ENCODE measurements at places on chromosomes 2 and 18. TPM values are rescaled to one million over a fixed set of nuclear protein-coding genes. Genes with fewer than 3 reads are reported as not detected.

The ZNF804A gene
- 0.09 TPM for total RNA-seq

The RALB gene
- total RNA-seq: 15.5 TPM

DNA sequence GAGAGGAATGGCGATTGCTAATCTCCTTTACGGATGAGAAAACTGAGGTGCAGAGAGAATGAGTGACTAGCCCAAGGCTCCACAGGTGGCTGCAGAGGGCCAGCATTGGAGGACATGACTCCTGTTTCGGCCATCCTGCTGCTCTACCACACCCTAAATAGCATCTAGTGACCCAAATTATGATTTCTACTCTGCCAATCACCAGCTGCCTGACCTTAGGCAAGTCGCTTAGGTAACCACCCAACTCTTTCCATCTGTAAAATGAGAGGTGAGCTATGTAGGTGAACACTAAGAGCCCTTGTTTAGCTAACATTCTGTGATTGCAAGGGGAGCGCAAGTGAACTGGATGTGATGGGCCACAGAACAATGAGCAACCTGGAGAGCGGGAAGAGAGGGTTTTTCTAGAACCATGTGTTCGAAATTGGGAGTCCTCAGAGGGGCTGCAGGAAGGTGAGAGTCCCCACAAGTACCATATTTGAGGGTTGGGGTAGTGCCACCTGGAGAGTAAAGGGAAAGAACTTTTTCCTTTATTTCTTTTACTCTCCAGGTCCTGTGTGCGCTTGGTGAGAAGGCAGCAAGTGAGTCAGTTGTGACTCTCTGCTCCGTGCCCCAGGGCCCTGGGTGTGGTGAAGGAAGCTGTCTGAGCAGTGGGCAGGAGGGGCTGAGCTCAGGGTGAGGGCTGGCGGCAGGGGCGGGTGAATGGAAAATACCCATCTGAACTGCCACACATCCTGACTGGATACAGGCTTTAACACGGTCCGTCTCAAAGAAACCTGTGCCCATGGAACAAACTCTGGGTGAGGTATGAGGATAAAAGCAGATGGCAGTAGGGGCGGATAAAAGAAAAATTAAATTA, 2.4 kb downstream of the CYP27C1 start:
- ATAC-seq: peak; percentile 82

DNA sequence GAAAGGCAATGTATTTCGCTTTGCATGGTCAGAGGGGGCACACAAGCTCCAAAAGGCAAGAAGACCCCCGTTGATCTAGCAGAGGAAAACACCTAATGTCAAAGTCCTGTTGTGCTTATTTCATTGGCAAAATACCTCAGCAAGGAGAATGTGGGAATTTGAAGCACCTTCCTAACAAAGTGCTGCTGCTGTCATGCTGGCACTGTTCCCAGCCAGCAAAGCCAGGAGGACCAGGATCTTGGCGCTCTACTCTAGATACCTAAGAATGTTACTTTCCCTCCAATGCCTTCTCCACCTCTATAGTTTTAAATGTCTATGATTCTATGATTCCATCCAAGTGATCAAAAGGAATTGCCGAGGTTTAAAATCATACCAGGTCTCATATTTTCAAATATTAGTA, 867.9 kb upstream of the POU3F3 start:
- ATAC-seq: no peak

- ATAC-seq: no peak
Observed at GRCh38 chr2:166090346-166090745, 37.5 kb downstream of the SCN1A start.

- ATAC-seq: no peak
Observed at GRCh38 chr2:136072621-136073020, 45.3 kb downstream of the CXCR4 start.

GRCh38 chr18:36287653-36288052, 9.9 kb upstream of the FHOD3 start:
- no peak for ATAC-seq

DNA sequence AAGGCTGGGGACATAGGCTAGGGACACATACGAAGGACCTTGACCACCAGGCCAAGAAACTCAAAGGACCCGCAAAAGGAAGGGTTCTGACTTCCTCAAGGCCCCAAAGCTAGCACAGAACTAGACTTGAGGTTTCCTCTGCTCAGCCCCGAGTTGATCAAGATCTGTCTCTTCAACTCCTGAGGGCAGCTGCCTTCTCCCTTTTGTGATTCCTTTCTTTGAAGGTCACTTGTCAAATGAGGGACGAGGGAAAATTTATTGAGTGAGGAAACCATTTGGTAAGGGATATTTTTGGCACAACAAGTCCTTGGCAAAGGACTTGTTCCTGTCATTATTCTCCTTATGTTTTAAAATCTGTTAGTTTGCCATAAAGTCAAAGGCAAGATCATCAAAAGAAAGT, 12.3 kb upstream of the ROCK2 start:
- no peak for ATAC-seq

- no peak for ATAC-seq
Observed at GRCh38 chr18:11145413-11146191, 3.8 kb downstream of the PIEZO2 start.

GRCh38 chr2:149572102-149572953, 15.2 kb downstream of the MMADHC start:
- no peak for ATAC-seq

Measured in motor neuron (in vitro differentiated cells).